Left colon (tissue), 2 donors: ENCODE measurements at places on chromosomes 2 and 18.

GRCh38 chr2:100818003-100818605, 1.8 kb upstream of the NPAS2 start:
- no peak for DNase-seq

GRCh38 chr2:189483571-189483970, 42.3 kb downstream of the WDR75 start:
- DNase-seq: no peak

DNA sequence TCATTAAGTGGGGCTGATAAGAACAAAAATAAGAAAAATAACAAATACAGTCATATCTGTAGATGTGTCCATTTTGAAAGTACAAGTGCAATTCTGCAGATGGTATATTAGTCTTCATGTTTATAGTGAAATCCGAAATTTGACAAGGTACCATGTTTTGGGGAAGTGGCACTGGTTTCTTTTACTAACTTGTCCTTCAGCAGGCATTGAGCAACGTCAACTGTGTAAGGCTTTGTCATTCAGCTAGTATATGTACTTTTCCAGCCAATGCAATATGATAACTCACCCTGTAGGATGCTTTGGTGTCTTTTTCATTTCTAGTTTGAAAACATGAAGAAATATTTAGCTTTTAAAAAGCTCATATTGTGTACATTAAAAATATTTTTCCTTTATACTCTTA, 139.9 kb downstream of the MCFD2 start:
- DNase-seq: no peak

- peak; percentile 85 for DNase-seq
Measured at GRCh38 chr2:159146996-159147666, 139.4 kb downstream of the WDSUB1 start.

DNA sequence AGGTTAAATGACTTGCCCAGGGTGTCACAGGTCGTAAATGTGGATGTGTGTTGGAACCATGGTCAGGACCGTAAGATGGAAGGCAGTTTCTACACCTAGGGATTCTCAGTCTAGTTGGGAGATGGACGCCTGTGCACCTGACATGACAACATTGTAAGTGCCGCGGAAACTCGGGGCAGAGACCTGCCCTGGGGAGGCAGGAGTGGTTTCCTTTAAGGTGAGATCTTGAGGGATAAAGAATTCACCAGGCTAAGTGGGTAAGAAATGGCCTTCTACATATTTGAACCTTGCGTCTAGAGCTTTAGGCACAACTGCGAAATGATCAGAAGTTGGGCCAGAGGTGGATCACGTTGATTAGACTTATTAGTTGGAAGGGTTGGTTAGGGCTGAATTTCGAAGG, 1.6 kb downstream of the DGKD start:
- DNase-seq: no peak

GRCh38 chr2:45808294-45808800, 156.9 kb downstream of the PRKCE start:
- DNase-seq: no peak

DNA sequence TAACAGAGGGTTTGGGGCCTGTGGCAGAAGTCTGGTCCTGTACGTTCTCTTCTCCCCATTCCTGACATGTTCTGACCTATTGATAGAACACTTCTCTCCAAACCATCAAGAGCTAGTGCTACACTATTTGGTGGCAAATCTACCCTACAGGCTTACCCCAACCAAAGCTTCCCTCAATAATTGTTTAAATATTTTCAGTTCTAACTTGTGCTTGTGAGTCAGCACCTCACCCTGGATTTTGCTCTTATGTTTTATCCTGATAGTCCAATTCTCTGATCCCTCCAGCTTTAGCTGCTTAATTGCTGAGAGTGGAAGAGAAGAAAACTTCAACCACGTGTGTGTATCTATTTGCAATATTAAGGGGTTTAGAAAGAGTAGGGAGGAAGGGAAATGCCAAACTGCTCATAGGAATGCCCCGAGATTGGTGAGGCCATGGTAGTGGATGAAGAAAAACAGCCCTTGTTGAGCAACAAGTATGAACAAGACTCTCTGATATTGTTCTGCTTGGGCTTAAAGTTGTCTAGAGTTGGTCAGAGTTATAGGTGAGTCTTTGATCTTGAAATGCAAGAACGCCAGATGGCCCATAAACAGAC, 67.8 kb upstream of the PARD3B start:
- no peak for DNase-seq

- DNase-seq: no peak
Measured at GRCh38 chr2:217431577-217432269, 571.1 kb downstream of the TNS1 start.

- DNase-seq: peak; percentile 76
Measured at GRCh38 chr2:42493468-42494354, at the start of gene KCNG3. Gene KCNG3, minus strand, starts transcription at chr2:42493982. Its CDS starts 481 bp downstream, at chr2:42493501.

DNA sequence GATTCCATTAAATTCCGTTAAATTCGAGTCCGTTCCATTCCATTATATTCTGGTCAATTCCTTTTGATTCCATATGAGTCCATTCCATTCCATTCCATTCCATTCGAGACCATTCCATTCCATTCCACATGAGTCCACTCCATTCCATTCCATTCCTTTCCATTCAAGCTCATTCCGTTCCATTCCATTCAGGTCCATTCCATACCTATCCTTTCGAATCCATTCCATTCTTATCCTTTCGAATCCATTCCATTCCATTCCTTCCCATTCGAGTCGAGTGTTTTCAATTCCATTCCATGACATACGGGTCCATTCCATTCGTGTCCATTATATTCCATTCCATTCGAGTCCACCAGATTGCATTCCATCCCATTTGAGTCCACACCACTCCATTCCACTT, 1127.4 kb downstream of the RPIA start:
- no peak for DNase-seq

GRCh38 chr2:120436885-120437603, 91.1 kb downstream of the INHBB start:
- peak; percentile 23 for DNase-seq

GRCh38 chr2:101622210-101623030, 75.1 kb upstream of the MAP4K4 start:
- DNase-seq: no peak

DNA sequence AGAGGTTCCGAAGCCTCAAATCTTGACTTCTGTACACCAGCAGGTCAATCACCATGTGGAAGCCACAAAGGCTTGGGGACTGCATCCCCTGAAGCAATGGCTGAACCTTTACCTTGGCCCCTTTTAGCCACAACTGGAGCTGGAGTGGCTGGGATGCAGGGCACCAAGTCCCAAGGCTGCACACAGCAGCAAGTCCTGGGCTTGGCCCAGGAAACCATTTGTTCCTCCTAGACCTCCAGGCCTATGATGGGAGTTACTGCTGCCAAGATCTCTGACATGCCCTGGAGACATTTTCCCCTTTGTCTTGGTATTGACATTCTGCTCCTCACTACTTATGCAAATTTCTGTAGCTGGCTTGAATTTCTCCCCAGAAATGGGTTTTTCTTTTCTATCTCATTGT, 285.9 kb downstream of the ASXL3 start:
- no peak for DNase-seq

DNA sequence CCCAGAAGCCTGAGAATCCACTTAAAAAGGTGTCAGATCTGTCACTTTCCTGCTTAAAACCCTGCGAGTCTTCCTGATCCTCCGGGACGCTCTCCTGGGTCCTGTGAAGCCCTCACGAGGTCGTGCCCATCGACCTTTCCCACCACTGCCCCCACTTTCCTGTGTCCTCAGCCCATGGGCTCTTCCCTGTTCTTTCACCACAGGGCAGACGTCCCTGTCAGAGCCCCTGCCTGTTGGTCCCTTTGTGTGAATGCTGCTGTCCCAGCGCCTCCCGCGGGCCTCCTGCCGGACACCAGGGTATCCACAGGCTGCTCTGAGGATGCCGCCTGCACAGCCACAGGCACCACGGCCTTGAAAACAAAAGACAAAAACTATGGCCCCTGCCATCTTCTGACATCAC, 125.6 kb downstream of the TMEM18 start:
- no peak for DNase-seq

DNA sequence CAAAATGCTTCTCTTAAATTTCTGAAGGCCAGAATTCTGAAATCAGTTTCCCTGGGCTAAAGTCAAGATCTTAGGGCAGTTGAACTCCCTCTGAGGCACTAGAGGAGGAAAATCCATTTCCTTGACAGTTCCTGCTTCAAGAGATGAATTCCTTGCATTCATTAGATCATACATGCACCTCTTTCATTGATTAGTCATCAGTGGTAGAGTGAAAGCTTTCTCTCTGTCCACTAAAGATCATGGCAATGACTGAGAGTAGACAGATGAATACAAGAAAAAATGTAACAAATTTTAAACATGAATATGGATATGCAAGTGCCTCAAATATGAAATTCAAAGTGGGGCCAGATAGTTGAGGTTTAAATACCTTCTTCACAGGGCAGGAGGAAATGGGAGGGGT, 693.4 kb upstream of the TMEFF2 start:
- no peak for DNase-seq

GRCh38 chr2:84925336-84925723, 19.9 kb downstream of the TMSB10 start:
- no peak for DNase-seq

DNA sequence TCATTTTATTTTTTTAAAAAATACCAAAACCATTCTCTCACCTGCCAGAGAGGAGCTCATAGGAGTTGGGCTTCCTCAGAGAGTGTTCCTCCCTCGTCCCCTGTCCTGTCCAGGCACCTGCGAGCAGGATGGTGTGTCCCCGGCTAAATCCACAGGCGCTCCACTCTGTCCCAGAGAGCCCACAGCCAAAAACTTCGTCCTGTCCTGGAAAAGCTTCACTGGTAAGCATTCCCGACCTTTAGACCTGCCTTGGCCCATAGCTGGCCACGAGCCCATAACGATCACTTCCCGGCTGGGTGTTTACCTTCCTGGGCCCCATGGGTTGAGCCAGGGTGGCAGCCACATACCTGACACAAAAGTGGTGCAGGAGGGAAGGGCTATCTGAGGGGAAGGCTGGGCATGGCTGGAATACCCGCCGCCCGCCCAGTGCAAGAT, at the start of gene NGEF:
TSS of gene NGEF (minus strand) at position 230 of the 435 bp plus-strand sequence. CDS start 38,366 bp downstream, outside the sequence.
- peak; percentile 89 for DNase-seq
